ENCODE measurements at places on chromosomes 2 and 18.

DNA sequence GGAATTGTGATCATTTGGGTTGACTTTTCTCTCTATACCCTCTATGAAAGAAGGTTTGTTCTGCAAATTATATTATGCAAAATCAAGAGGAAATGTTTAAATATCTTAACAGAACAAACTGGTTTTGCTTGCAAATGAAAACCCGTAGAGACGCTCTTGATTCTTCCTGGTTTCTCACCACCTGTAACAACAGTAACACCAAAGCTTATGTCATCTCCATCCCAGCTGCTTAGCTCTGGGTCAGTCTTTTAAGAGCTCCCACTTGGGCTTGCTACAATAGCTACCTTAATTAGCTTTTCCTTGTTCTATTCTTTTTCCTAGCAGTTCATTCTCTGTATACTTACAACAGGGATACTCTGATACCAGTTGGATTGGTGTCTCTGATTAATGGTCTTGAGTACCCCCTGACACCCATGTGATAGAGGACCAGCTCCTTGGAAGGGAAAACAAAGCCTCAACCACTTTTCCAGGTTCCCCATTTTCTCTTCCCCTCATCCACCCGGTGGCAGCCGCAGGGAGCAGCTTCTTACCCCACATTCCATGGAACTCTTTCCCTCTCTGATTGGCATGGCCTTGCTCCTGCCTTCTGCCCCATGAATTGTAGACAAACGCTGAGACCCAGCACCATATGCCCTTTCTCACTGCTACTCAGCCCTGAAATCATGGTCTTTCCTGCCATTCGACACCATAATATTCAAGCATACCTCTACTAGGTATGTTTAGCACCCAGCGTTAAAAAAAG, 27.7 kb downstream of the TMEM182 start:
- DNase-seq: no peak

GRCh38 chr2:63081404-63081803, 30.8 kb downstream of the OTX1 start:
- DNase-seq: no peak

- DNase-seq: peak; percentile 88
These were observed 12.0 kb upstream of the E2F6 start for GRCh38 chr2:11477994-11478393.

DNA sequence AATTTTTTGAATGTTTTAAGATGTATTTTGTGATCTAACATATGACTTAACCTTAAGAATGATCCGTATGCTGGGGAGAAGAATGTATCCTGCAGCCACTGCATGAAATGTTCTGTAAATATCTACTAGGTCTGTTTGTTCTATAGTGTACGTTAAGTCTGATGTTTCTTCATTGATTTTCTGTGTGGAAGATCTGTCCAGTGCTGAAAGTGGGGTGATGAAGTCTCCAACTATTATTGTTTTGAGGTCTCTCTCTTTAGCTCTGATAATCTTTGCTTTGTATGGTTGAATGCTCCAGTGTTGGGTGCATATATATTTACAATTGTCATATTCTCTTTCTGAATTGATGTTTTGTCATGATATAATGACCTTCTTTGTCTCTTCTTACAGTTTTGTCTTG, 82.5 kb upstream of the LHCGR start:
- no peak for DNase-seq

GRCh38 chr18:48019557-48020325, 89.3 kb upstream of the SMAD2 start:
- DNase-seq: no peak

GRCh38 chr18:45690975-45691815, 32.8 kb upstream of the SLC14A1 start:
- peak; percentile 81 for DNase-seq

DNA sequence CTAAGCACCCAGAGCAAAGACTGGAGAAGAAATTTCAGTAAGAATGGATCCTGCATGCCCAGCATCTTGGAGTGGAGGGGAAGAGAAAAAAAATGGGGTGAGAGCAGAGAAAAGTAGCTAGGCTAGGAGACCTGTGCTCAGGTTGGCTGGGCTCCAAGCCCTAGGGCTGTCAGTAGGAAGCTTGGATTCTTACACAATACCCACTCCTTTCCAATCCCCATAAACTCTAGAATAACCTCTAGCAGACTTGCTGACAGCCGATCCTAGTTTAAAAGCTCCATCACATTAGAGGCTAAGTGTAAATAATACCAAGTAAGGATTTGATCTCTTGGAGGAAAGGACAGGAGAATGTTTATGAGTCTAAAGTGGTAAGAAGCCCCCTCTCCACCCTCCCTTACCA, 46.2 kb upstream of the NABP1 start:
- DNase-seq: no peak

DNA sequence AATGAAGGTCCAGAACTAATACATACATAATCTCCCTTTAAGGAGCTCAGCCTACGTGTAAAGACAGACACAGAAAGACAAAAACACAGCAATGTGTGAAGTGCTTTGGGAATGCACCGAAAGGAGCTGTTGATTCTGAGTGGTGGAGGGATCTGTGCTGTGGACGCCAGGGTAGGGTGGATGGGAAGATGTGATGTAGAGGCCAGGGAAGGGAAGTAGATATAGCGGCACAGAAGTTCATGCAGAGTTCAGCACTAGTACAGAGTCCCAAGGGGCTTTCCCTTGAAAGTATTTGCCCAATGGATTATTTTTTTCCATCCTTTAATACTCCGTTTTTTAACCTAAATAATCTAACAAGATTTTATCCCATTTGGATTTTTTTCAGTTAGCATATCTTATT, 32.1 kb upstream of the DOCK10 start:
- DNase-seq: no peak

GRCh38 chr2:70144443-70145143, 46.2 kb downstream of the C2orf42 start:
- peak; percentile 38 for DNase-seq

DNA sequence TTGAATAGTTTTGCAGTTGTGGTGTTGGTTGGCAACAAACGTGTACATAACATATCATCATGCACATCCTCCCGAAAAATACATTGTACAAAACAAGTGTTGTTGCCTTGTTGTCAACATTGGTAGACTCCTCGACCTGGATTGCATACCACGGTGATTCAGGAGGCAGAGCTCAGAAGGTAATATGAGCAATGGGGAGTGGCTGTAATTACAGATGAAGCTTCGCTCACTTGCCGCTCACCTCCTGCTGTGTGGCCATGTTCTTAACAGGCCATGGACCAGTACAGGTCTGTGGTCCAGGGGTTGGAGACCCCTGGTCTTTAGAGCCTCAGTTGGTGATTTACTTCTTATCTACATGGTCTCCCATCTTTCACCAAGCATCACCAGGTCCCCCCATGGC, 1423.2 kb upstream of the NXPH2 start:
- no peak for DNase-seq

DNA sequence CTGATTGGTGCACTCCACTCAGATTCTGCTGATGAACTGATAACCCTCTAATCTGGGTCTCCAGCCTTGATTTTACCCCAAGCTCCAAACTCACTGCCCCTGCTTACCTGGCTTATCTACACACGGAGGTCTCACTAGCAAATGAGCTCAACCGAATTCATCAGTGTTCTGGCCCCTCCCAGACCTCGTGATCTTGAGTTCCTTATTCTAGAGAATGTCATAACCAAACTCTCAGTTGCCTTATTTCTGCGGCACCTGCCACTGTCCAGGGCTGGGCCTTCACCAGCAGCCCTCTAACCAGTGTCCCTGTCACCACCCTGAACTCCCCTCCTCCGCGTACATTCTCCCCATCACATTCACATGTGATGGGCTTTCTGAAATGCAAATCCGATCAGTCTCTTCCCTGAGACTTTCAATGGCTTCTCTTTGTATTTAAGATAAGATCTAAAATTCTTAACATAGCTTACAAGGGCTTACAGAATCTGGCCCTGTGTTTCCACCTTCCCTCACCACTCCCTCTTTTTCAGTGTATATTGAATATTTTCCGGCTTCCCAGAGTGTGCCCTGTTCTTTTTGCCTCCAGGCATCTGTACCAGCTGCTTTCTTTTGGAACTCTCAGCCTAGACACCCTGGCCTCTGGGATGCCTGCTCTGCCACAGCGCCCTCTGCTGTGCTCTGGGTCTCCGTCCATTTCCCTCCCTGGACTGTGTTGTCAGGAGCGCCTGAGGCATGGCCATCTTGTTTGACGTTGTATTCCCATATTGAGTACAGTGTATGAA, 31.1 kb downstream of the NAB1 start:
- DNase-seq: peak; percentile 29

GRCh38 chr2:203934041-203934492, 2.5 kb upstream of the ICOS start:
- DNase-seq: no peak

- no peak for DNase-seq
These were observed 46.1 kb upstream of the LRP1B start for GRCh38 chr2:142176941-142177340.

DNA sequence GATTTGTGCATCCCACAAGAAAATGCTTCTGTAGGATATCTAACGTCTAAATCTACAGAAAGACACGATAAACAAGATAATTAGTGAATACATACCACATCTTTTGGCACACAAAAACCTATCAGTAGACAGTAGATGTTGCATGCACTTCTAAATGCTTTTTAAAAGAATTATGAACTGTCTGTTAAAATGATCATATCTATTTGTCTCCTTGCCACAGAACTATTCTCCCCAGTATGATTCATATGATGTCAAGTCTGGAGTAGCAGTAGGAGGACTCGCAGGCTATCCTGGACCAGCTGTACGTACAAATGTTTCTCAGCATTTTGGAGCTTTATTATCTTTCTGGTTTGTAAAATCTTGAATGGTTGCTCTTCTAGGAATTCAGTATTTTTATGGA, 12.7 kb downstream of the COL3A1 start:
- DNase-seq: no peak

GRCh38 chr18:33706391-33706790, 128.4 kb downstream of the ASXL3 start:
- DNase-seq: no peak

DNA sequence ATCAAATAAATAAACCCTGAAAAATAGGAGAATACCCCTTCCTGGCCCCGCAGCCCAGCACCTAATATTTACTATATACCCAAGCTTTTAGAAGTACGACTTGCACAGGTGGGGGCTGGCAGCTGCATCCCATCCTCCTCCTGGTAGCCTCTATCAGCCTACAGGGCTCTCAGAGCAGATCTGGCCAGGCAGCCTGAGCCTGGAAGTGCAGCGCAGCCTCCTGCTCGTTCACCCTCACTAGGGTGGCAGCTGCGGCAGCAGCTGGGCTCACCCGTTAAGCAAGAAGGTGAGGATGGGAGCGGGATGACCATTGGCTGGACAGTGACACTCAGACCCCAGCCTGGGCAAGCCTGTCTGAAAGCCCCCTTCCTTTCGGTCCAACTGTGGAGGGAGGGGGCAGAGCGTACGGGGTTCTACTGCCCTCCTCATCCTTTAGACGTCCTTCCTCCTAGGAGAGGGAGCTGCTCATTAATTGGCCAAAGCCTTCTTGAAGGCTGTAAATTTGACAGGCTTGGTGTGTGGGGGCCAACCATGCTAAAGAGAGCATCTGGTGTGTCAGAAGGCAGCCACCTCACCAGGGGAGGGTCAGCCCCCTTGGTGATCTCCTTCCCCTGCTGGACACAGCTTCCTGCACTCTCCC, 23.3 kb downstream of the MPHOSPH10 start:
- DNase-seq: no peak

GRCh38 chr2:218985021-218985324, at the start of gene FEV:
FEV (minus strand) TSS chr2:218985184; CDS start chr2:218985075, 109 bp downstream.
- DNase-seq: no peak

GRCh38 chr18:845152-845819, 33.2 kb upstream of the YES1 start:
- no peak for DNase-seq

GRCh38 chr2:225479386-225479785, 79.9 kb downstream of the NYAP2 start:
- DNase-seq: no peak

GRCh38 chr2:52897511-52898044, 870.0 kb upstream of the CHAC2 start:
- no peak for DNase-seq

DNA sequence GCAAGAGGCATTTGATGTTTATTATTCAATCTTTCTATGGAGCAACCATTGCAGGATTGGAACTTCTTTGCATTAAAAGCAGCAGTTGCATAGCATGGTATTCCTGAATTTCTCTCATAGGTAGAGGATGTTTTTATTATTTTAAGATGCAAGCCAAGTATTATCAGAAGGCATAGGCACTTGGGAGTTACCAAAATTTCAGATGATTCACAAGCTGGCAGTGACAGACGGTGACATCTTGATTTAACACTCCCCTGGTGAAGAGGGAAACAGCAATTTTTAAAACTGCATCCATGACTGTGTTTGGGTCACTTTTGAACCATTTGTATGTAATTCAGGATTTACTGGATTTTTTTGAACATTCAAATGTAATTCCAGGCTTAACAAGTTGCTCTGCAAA, 654.3 kb downstream of the SLC4A3 start:
- DNase-seq: no peak

GRCh38 chr2:206783718-206784117, 18.3 kb downstream of the FASTKD2 start:
- DNase-seq: no peak

DNA sequence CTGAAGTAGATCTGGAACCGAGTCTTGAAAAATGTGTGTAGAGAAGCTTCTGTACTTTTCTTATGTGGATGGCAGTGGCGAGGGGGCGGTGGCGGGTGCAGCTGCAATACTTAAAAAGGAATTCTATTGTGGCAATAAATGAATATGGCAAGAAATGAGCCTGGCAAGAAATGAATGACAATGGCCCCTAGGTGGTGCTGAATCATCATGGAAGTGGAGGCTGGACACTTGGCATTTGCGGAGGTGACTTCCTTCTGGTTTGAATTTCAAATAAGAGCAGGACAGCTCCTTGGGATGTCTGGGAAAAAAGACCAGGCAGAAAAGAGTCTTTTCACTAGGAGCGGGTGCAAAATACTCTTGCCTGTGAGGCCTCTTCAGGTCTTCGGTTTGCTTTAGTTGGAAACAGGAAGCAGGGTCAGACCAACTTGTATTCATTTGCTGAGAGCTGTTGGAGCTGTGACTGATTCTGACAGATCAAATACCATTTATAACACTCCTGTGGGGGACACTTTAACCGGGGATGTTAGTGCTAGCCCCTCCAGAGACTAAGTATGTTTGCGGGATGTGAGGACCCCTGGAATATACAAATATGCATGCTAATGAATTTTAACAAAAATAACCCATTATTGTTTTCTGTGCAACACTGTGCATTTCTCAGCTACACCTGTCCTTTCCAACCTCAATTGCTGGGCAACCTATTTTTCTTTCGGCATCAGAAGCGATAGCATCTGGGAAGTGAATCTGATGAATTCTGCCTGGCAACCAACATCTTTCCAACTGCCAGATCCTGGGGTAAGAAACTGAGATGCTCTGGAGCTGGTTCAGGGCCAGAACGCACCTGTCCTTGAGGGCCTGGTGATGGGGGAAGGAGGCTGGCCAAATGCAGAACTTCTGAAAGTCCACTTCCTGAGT, 35.4 kb downstream of the FASTKD2 start:
- peak; percentile 72 for DNase-seq

DNA sequence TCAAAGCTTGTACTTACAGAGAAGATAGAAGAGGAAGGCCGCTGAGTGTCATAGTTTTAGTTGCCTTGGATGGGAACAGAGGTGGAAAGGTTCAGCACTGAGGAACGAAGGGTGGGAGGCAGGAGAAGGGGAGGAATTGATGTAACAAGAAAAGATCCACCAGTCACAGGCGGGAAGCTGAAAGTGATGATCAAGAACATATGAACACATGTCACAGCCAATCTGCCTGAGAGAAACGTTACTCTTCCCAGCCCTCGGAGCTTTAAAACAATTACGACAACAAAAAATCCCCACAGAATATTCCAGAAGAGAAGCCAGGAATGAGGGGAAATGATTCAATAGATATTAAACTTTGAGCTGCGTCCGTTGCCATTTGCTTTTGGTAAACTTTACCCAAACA, 87.1 kb downstream of the TSHZ1 start:
- no peak for DNase-seq

- DNase-seq: no peak
These were observed 39.1 kb downstream of the CUL3 start for GRCh38 chr2:224545884-224546644.
